ENCODE measurements at places on chromosomes 12 and 14. TPM values are rescaled to one million over a fixed set of nuclear protein-coding genes. Genes with fewer than 3 reads are reported as not detected.

The OR6C65 gene
- polyA plus RNA-seq, result not detected

The LRIG3 gene
- 28.7 TPM for polyA plus RNA-seq

The PLEKHG7 gene
- polyA plus RNA-seq, result not detected

The TMEM120B gene
- 10.6 TPM for polyA plus RNA-seq

The PMCH gene
- polyA plus RNA-seq, result not detected

The RFC5 gene
- polyA plus RNA-seq, result 32.6 TPM

The CCDC38 gene
- polyA plus RNA-seq, result not detected

The CLEC4E gene
- not detected for polyA plus RNA-seq

The GRIP1 gene
- 7.4 TPM for polyA plus RNA-seq

The VWF gene
- 0.07 TPM for polyA plus RNA-seq

The TAS2R42 gene
- not detected for polyA plus RNA-seq

The OAS1 gene
- polyA plus RNA-seq, result 5.8 TPM

The TOMM20L gene
- not detected for polyA plus RNA-seq

DNA sequence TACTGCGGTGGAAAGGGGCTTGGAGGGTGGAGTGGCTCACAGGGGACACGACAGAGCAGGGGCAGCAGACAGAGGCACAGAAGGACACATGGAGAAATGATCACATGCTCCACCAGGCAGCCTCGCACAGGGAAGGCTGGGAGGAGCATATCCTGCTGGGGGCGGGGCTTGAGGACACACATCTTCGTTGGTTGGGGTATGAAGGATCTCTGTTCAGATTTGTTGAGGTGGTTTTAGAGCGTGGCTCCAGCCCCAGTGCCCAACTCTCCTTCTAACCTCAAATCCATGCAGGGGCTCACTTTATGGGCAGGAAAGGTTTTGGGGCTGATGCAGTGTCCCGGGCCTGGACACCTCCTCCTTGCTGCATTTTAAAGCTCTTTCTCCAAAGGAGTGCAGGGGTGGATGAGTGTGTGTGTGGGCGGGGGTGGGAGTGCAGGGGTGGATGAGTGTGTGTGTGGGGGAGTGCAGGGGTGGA is 733 bp upstream of the P3H3 start:
- DNase-seq, result peak; percentile 34

DNA sequence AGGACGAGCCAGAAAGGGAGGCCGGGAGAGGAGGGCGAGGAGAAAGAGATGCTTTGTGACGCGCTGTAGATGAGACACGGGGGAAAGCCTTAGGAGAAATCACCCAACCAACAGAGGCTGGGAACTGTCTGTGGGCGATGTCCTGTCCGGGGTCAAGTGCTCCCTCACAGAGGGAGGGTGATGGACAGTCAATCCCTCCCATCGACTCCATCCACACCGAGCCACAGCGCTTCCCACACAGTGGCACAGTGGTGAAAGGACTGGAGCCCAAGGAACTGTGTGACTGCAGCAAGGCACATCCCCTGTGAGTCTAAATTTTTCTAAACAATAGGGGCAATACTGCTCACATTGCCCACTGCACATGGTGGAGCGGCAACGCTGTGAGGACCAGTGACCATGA is 89.1 kb downstream of the TTC7B start:
- DNase-seq, result no peak

DNA sequence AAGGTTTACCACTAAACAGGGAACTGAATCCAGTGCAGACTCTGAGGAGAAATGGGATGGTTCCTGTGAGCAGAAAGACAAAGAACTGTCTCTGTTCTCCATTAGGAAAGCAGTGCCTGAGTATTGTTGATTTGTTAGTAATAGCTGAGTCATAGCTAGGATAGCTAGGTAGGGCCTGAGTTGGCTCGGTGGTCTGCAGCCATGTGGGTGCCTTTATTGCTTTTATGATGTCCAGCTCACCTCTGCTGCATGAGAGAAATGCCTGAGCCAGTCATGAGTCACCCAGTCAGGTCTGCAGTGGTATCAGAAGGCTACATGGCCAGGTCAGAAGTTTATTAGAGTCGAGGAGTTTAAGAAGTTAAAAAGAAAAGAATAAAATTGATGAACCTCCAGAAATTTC is 24.2 kb downstream of the TRHDE start:
- peak; percentile 92 for DNase-seq

DNA sequence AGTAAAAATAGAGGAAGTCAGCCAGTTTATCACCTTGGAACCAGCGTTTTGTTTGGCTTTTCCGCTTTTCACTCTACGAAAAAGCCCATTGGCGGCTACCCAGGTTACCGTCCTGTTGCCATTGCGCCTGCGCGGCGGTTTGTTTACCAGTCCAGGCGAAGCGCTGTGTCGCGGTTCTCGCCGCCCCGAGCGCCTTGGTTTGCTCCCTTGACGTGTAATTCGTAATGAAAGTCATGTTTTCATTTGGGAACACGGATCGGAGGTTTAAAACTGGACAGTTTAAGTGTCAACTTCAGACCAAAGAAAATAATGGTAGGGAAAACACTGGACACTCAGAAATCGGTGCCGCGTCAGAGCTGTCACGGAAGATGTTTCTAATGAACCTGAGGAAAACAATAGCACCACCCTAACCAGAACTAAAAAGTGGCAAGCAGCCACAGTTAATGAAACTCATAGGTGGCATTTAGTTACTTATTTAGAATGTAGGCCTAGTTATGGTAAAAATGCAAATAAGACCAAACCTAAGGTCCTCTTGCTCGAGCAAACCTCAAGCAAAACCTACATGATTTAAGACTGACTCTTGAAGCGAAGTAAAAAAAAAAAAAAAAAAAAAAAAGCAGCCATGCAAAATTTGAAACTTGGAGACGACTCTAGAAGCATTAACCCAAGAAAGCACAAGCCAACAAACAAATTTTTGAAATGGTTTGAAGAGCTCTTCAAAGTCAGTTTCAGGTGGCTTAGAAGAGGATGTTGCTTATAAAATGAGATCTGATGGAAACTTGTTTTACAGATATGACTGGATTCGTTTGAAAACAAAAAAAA is 790 bp upstream of the GPR19 start:
- peak; percentile 78 for DNase-seq

DNA sequence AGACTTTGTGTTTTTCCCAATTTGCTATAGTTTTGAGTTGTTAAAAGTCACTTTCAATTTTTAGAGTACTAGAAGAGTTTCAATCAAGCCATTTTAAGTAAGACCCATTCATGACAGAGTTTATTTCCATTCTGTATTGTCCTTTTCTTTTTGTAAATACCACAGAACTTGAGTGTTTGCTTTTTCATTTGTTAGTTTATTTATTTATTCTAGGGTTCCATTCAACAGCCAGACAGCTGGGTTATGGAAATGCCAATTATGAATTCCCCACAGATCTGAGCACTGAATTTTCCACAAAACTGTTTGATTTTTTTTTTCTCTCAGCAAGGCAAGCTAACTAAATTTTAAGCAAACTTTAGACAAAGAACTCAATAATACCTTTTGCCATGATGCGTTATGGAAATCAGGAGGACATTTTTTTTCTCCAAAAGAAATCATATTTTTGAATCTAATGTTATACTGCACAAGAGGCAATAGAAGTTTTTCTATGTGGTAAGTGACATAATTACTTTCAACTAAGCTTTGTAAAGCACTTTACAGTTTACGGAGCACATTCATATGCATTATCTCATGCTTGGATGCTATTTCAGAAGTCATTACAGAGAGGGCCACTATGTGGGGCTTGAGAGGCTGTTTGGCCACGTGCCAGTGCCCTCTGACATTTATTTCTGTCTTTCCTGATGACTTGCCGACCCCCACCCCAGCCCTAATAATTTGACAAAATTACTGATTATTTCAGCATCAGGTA is 181.5 kb downstream of the VRK1 start:
- no peak for DNase-seq

DNA sequence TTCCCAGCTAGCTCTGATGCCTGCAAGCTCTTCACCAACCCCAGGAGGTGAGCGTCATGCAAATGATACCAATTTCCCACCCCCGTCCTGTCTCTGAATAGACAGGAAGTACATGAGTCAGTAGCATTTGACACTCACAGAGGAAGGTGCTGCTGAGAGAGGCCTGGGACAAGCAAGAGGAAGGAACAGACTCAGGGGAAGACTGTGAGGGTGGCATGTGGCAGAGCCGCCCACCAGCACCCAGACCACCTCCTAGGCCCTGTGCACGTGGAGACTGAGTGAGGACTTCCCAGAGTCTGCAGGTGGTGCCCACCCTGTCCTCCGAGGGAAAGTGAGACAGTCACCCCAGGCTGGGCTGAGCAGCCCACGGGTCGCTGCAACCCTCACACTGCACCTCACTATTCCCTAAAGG is 199.5 kb upstream of the SFSWAP start:
- peak; percentile 9 for DNase-seq

DNA sequence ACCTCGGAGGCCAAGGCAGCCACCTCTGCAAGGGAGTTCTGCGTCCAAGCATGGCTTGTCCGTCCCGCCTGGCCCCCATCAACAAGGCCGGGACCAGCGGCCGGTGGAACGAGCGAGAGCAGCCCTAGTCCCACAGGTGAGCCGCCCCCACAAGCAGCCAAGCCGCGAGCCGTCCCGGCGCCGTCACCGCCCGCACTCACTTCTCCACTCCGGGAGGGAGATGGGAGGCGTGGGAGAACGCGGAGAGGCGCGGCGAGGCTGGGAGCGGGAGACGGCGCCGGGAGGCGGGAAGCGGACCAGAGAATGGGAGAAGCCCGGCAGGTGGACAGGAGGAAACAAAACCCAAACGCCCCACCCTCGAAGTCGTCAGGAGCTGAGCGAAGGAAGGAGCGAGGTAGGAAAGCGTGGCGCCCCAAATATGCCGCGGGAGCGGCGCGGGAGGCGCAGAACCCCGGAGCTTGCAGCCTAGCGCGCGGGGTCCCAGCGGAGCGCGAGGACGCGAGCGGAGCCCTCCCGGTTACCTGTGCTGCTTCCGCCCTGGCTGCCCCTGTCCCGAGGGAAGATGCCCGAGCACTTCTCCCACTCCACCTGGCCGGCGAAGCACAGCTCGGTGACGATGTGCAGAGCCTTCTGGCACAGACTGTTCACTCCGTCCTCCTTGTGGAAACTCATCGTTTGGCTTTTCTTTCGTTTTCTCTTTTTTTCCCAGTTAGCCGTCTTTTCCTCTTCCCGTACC is 600 bp downstream of the SYT10 start:
- DNase-seq, result peak; percentile 24

GRCh38 chr14:93683226-93683625 is 105.1 kb downstream of the PRIMA1 start:
- DNase-seq, result no peak

DNA sequence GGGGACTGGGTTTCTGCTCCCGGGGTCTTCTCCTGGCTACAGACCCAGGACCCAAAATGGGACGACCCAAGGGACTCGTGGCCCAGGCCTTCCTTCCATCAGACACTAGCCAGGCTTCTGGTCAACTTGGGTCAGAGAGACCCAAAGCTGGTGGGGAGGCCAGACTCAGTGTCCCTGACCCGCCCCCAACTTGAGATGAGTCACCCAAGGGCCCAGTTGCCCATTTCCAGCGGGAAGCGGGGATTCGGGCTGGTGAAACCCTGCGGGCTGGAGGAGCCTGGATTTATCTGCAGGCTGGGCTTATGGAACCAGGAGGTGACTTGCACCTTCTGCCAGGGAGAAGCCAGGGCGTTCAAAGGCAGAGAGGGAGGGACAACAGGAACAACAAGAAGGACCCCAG is 81.5 kb downstream of the RFLNA start:
- DNase-seq, result no peak

DNA sequence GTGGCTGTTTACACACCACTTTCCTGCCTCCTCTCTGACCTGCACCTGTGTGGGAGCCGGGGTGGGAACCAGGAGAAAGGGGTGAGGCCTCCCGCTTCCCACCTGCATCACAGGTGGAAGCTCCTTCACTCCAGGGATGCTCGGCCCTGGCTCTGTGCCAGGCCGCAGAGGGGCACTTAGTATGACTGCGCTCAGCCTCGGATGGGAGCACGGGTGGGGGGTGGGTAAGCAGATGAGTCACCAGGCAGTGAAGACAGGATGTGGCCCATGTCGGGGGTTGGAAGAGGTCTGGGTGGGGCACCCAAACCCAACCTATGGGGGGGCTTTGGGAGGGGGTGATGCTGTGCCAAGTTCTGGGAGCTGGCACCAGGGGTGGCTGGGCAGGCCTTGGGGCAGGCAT is 7.4 kb upstream of the CYP46A1 start:
- no peak for DNase-seq

DNA sequence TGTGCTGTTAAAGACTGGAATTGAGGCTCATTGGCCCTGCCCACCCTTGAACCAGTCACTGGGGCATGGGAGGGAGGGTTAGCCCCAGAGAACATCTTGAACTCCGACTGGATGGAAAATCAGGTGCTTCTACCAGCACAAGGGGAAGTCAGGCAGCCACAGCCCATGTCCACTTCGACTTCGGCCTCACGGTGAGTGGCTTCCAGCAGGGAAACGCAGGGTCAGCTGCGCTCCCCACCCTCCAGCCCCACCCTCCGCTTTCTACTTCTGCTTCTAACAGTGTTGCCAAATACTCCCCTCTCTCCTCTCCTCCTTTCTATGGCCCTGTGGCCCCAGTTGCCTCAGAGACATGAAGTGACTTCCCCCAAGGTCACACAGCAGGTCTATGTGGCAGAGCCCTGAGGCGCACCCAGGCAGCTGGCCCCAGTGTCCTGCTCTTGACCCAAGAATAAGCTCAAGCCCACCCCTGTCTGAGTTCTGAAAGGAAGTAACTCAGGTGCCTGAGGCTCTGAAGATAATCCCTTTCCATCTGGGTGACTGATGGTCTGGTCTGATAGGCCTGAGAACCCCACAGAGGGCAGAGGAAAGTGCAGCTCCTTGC is 11.9 kb upstream of the SH2B3 start:
- DNase-seq, result no peak

DNA sequence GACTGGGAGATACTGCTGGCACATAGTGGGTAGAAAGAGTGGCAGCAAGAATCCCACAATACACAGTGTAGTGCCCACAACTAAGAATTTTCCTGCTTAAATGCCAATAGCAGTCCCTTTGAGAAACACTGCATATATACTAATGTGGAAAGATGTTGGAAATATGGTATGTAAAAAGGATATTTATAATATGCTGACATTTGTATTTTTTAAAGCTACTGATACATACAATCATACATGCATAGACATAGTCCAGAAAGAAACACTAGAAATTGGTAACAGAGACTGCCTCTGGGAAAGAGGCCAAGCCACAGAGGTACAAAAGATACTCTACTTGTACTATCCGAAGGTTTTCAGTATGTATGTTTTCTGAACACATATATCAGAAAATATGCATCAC is 30.3 kb downstream of the TRIP11 start:
- no peak for DNase-seq

DNA sequence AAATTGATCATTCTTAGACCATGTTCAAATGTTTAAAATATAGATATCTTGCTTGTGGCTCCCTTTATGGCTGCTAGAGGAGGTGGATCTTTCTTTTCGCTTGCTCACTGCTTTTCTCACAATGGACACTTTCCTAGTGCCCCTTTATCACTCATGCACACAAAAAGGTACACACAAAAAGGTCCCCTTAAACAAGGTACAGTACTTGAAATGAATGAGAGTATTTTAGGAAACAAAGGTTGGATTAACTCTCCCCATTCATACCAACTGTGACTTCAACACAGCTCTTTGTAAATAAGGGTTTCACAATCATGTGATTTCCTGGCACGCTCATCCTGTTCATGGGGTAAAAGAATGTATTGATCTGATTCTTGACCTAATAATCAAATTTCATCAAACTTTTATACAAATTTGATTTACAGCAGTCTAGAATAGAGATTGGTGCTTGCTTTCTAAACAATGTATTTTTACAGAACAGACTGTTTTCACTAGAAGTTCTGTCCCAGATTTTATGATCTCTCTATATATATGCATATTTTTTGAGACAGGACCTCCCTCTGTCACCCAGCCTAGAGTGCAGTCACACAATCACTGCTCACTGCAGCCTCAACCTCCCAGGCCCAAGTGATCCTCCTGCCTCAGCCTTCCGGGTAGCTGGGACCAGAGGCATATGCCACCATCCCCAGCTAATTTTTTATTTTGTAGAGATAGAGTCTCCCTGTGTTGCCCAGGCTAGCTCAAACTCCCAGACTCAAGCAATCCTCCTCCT is 34.4 kb upstream of the EPS8 start:
- no peak for DNase-seq

Measured in mammary epithelial cell (primary cell).